Activated naive CD8-positive, alpha-beta T cell treated with anti-CD3 and anti-CD28 coated beads, Interleukin-2, amount 10 ng/mL, durations not matched to agents 7 days and 5 days (primary cell): ENCODE measurements at places on chromosomes 3 and 15. TPM values are rescaled to one million over a fixed set of nuclear protein-coding genes. Genes with fewer than 3 reads are reported as not detected.

Gene CRABP1
- total RNA-seq = not detected

Gene PDZRN3
- total RNA-seq = not detected

Gene A4GNT
- not detected for total RNA-seq

Gene ARPIN
- 0.11 TPM for total RNA-seq

Gene CHRM5
- not detected for total RNA-seq

Gene HDAC11
- 4.1 TPM for total RNA-seq

Gene TCAIM
- total RNA-seq = 19.4 TPM

Gene GOLGA8T
- 2.6 TPM for total RNA-seq

Gene C3orf22
- not detected for total RNA-seq

Gene SCN11A
- total RNA-seq = 0.08 TPM

Gene INKA1
- 1.3 TPM for total RNA-seq

Gene GOLGA8S
- 1.2 TPM for total RNA-seq

Gene C3orf52
- total RNA-seq = 2.1 TPM

Gene PATL2
- 55.2 TPM for total RNA-seq

Gene TRMT10C
- 23.9 TPM for total RNA-seq

Gene CAND2
- 0.79 TPM for total RNA-seq

Gene LMAN1L
- 0.37 TPM for total RNA-seq

Gene GOLGA6B
- total RNA-seq = not detected

Gene GUCA1C
- not detected for total RNA-seq

Gene P2RY12
- total RNA-seq = not detected

Gene PAK2
- total RNA-seq = 81.3 TPM

Gene SLC12A1
- not detected for total RNA-seq

Gene LYZL4
- not detected for total RNA-seq

Gene COL7A1
- 1.0 TPM for total RNA-seq

Gene SSUH2
- not detected for total RNA-seq

Gene SSR3
- 118 TPM for total RNA-seq

Gene C3orf20
- 0.25 TPM for total RNA-seq

Gene KNG1
- not detected for total RNA-seq

Gene LMOD3
- total RNA-seq = not detected

Gene DPH3
- 14.9 TPM for total RNA-seq

Gene PTH1R
- total RNA-seq = not detected

Gene CD86
- total RNA-seq = 1.0 TPM

Gene PARP15
- 49.1 TPM for total RNA-seq

Gene MELTF
- 5.4 TPM for total RNA-seq

Gene LRRN1
- 1.2 TPM for total RNA-seq

Gene PLA2G4E
- total RNA-seq = not detected
